ENCODE measurements at places on chromosomes 2 and 18. TPM values are rescaled to one million over a fixed set of nuclear protein-coding genes. Genes with fewer than 3 reads are reported as not detected.

DNA sequence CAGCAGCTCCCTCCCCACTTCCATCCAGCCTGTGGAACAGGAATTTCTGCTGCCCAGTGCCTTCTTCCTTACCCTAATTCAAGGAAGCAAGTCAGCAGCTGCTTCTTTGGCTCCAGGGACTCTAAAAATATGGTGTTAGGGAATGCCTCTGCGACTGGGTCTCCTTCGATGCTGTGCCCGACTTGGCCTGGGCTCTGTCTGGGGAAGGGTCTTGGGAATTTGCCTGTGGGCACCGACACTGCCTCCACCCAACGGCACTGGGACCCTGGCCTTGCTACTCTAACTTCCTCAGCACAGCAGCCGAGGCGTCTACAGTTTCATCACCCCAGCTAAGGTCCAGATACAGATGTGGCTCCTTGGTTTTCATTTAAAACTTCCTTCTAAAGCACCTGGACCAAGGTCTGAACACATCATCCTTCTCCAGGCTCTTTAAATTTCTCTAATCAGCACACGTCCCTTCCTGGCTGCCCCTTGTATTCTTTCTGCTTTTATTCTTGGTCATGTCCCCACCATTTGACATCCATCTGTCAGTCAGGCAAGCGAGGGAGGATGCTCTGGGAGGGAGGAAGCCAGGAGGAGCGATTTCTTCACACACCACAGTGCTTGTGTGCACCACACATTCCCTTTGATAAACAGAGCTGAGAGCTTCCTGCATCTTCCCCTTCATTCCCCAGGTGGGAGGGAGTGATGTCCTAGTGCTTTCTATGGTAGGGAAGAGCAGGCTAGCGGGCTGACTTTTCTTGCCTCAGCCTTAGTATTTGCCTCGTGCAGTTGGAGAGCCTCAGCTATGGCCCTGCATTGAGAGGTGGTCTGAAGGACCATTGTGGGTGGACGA, 6.8 kb downstream of the LBH start:
- no peak for DNase-seq

DNA sequence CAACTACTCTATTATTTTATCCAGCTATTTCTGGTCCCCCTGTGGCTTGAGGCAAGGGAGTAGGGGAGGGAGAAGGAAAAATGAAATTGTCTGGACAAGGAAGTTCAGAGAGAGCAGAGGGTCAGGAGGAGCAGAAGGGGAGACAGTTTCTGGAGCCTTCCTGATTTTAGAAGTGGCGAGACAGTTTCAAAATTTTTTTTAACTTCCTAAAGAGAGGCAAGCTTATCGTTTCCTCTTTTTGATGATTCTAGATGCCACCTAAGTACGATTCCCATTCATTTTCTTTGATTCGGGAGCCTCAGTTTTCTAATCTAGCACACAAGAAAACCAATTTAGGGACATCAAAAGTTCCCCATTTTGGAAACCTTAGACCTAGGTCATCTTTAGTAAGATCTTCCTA, 96.9 kb upstream of the B3GNT2 start:
- DNase-seq = no peak

C2orf72 gene
- not detected for total RNA-seq

L3MBTL4 gene
- total RNA-seq = 5.6 TPM

DNA sequence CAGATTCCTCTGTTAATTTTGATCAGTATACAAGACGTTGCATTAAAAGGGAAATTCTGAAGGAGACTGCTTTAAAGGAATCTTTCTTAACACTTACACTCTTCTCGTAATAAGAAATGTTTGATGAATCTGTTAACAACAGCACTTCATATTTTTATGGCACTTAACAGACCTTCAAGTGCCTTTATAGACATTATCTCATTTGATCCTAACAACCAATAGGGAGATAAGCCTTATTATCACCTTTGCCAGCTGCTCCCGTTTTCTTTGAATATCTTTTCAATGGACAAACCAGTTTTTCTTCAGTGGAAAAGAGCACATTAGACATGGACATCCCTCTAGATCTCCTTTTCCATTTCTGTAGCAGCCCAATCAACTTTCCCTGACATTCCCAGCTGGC, 653.0 kb upstream of the FAM98A start:
- DNase-seq = no peak

- DNase-seq = no peak
These were observed 168.5 kb downstream of the FHOD3 start for GRCh38 chr18:36465970-36466369.

All from uterus (tissue), 4 donors.